ENCODE measurements at places on chromosomes 16 and 17.

- DNase-seq: no peak
Measured at GRCh38 chr17:233473-233941, 52.1 kb upstream of the DOC2B start.

DNA sequence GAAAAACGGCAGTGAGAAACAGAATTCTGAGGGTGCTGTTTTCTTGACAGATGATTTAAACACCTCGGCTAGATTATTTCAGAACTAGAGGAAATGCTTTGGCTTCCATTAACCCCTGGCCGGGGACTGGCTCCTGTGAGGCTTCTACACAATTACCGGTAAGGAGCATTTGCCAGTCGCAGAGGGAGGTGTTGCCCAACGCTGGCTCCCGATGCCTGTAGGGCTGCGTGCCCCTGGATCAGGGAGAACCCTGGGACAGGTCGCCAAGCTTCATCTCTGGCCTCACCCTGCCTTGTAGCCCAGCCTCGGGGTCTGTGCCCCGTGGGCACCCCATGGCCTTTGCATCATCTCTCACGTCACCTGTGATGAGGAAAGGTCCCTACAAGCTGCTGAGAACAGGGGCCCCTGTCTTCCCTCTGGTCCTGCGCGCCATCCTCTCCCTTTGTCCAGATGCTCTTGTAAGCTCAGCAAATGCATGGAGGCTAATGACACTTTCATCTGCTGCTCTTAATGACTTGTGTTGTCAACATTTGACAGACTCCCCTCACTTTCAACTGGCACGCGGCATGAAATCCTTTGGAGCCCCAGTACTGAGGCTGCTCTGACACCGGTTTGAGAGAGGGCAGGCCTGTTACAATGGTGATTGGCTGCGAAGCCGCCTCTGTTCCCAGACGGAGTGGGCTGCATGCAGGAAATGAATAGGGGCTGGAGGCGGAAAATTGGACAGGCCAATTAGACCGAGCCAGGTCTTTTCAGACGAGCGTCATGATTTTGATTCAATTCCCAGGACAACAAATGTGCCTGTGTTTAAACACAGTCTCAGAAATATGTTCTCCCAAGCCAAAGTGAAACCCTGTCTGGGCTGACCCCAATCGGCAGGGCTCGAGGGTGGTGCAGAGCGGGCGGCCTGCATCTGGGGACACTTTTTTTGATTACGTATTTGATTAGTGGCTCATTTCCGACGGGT lies 85.5 kb upstream of the DOC2B start:
- DNase-seq: no peak

GRCh38 chr17:6831661-6832263 lies at the start of gene TEKT1:
Gene TEKT1 (minus strand): TSS chr17:6831729. CDS start chr17:6830376, 1,353 bp downstream.
- peak; percentile 43 for DNase-seq

DNA sequence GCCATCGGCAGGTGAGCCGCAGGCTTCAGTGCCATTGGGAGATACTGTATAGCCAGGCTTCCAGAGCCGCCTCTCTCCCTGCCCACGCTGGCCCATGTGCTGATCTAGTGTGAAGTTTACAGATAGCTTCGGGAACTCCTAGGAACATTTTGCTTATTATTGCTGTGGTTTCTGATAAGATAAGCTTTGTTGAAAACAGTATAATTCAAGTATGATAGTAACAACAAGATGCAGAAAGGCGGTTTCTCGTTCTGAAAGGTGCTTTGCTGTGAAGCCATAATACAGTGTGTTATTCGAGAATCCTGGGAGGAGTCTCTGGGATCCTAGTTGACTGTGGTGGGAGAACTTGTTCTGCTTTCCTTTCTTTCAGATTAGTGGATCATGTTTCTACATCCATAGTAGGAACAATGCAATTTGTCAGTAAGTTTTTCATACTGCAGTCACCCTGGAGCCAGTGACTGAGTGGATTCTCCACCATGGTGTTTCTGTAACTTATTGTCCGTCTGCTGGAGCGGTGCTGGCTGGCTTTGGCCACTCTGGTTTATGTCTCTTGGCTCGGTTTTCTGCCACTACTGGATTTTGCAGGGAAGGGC lies 31.5 kb downstream of the RAB11FIP3 start:
- peak; percentile 67 for DNase-seq

DNA sequence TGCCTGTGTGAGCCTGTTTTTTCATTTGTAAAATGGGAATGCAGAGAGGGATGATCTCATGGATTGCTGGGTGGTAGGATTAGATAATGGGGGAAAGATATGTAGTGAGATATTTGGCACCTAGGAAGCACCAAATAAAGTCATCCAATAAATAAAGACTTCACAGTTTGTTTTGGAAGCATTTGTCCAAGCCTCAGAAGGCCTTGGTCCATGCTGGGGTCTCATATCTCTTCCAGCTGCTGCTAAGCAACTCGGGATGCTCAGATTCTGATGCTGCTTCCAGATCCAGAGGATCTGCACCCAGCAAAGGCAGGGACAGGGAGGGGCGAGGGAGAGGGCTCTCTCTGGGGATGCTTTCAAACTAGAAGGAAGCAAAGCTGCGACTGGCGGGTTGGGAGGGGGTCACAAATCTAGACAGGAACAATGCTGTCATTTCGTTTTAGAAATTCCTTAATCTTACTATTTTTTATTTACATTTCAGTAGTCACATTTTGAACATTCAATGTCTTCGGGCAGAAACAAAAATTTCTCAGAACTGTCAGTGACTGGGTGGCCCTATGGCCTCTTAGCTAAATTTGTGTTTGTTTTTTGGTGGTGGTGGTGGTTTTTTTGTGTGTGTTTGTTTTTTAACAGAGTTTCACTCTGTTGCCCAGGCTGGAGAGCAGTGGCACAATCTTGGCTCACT lies 114.9 kb upstream of the CDH5 start:
- no peak for DNase-seq

DNA sequence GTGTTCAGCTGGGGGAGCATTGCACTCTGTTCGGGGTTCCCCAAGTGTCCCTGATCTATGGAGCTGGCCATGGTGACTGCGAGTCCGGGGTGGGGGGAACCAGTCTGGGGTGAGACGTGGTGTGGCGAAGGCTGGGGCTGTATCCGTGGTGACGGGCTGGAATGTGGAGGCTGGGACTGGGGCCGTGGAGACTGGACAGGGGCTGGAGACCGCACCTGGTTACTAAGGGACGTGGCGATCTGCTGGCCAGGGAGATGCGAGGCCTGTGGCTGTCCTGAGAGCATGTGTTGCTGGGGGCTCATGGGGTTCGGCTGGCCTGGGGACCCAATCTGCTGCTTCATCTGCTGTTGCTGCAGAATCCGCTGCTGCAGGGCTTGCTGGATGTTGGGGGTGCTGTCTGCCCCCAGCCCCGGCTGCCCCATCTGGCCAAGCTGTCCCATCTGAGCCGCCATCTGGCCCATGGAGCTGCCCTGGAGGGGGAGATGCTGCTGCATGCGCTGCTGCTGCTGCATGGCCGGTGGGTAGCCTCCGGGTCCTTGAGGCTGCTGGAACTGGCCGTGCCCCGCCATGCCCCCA lies 10.6 kb upstream of the TRAP1 start:
- no peak for DNase-seq

DNA sequence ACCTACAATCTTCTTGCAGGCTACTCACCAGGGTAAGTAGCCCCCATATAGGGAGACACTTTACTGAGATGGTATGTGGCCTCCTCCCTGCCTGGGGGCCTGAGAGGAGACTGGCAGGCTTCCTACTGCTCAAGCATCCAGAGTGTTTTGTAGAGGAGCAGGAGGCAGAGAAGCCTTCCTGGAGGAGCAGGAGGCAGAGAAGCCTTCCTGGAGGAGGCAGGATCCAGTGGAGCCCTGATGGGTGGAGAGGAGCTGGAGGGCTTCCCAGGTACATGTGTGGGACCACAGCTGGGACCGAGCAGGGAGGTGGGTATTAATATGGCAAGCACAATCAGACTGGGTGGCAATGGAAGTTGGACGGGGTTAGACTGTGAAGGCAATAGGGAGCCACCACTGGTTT lies 2.1 kb upstream of the ADGRG5 start:
- DNase-seq: no peak

DNA sequence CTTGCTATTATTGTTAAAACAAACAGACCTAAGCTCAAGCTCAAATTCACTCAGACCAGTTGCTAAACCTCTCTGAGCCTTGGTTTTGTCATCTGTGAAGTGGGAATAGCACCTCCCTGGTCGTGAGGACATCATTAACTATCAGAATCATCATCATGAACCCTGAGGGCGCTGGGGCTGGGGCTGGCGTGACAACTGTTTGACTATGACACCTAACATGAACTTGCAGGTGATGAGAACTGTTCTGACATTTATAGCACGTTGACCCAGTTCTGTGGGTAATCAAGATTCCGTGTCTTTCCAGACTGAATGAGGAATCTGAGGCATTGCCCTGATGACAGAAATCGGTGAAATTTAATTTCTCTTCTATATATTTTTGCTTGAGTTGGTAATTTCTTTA lies 71.3 kb upstream of the CDH5 start:
- DNase-seq: no peak
